ENCODE measurements at places on chromosomes 7 and 10. TPM values are rescaled to one million over a fixed set of nuclear protein-coding genes. Genes with fewer than 3 reads are reported as not detected.

DNA sequence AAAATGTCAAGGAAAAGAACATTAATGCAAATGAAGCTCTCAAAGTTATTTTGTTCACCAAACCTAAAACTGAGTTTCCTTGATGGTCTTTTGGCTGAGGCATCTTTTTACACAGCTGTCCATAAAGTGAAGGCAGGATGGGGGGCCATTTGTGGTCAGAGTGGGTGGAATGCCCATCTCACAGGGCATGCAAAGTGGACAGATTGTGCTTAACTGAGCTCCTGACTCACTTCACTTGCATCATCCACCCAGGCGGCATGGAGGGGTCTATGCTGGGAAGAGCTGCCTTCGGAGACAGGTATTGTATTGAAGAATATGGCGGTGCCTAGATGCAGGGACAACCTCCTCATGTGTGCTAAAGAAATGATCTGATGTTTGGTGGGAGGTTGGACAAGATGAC is 905.3 kb downstream of the KCNMA1 start:
- DNase-seq = no peak

DNA sequence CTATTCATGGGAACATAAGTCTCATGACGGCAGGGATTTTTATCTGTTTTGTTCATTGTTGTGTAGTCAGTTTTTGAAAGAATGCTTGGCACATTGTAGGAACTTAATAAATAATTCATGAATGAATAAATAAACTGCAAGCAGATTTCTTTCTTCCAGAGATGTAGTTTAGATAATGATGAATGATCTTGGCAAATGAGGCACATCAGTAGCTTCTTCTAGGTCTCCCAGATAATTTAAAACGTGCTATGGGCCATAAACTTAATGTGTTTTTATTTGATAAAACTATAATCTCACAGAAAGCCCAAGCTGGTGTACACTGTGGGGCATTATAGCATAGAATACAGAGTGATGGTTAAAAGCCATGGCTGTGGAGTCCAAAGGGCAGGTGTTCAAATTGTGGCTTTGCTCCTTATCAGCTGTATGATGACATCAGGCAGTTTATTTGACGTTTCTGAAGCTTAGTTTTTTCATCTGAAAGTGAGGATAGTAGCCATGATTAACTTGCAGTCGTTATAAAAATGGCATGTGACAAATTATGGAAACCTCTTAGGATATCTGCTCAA is 3.5 kb downstream of the MGAM start:
- DNase-seq = no peak

DNA sequence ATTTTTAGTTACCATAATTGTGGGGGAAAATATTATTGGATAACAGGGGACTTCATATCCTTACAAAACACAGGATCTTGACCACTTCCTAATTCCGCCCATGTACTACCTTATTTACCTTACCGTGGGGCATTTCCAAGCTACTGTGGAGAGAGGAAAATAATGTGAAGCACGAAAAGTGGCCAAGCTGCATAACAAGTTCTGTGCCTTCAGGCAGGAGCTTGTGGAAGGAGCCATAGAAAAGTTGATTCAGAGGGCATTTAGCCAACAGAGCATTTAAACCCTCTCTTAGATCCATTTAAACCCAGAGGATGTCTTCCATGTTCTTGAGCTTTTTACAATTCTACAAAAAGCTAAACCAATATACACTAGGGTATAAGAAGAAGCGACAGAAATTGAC is 41.6 kb downstream of the DNAJB9 start:
- DNase-seq = no peak

HSPA12A gene
- 12.5 TPM for total RNA-seq

CCDC3 gene
- total RNA-seq = 0.19 TPM
